ENCODE measurements at places on chromosomes 1 and 21.

GRCh38 chr1:213268221-213268620 lies 217.2 kb downstream of the RPS6KC1 start:
- DNase-seq = no peak

DNA sequence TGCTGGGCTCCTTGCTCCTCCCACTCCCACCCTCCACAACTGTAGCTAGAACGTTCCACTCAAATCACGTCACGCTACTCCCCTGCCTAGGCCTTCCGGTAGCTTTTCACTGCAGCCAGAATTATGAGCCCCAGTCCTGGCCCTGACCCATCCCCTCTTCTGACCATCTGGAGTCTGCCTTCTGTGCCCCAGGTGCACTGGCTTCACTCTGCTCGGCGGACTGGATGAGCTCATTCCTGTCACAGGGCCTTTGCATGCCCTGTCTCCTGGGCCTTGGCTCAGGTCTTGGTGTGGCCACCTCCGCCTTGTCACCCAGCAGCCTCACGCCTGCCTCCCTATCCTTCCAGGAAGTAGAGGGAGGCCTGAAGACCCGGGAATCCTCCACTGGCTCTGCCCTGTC lies 62.5 kb upstream of the ACTL8 start:
- DNase-seq = no peak

DNA sequence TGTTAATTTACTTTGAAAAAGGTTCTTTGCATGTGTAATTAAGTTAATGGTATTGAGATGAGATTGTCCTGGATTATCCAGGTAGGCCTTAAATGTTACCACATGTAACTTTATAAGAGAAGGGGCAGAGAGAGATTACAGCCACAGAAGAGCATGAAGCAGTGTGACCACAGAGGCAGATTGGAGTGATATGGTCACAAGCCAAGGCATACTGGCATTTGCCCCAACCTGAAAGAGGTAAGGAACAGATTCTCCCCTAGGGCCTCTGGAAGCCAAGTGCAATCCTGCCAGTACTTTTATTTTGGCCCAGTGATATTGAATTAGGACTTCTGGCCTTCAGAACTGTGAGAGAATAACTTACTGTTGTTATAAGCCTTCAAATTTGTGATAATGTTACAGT lies 23.0 kb downstream of the RNF2 start:
- no peak for DNase-seq

- DNase-seq = no peak
These were observed 76.4 kb downstream of the EVI5 start for GRCh38 chr1:92708368-92708950.

GRCh38 chr1:39436842-39437241 lies 54.6 kb upstream of the BMP8A start:
- no peak for DNase-seq

- no peak for DNase-seq
These were observed 72.2 kb downstream of the ATF6 start for GRCh38 chr1:161838362-161838761.
